ENCODE measurements at places on chromosomes 2 and 18.

GRCh38 chr2:58558881-58559280 lies 317.8 kb upstream of the FANCL start:
- no peak for DNase-seq

DNA sequence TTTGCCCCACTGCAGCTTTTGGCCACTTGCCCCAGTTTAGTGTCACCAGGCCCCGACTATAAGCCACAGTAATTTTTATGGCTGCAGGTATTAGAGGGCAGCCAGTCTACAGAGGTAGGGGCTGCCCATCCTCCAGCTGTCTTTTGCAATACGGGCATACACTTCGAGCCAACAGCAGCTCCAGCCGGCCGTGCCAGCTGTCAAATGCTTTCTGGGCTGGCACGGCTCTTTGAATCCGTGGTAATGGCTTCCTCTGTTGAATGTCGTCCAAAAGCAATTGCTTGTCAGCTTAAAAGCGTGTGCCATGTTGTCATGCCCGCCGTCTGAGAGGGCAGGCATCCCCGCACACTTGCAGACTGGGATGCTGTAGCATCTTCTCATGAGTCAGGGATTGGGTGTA lies 41.3 kb downstream of the BCL2L11 start:
- DNase-seq: no peak

DNA sequence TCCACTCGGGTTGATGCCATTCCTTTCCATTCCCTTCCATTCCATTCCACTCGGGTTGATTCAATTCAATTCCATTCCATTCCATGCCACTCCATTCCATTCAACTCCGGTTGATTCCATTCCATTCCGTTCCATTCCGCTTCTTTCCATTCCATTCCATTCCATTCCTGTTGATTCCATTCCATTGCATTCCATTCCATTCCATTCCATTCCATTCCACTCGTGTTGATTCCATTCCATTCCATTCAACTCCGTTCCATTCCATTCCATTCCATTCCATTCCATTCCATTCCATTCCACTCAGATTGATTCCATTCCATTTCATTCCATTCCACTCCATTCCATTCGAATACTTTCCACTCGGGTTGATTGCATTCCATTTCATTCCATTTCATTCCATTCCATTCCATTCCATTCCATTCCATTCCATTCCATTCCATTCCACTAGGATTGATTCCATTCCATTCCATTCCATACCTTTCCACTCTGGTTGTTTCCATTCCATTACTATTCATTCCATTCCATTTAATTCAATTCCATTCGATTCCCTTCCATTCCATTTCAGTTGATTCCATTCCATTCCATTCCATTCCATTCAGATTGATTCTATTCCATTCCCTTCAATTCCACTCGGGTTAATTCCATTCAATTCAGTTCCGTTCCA lies 1141.8 kb downstream of the RPIA start:
- DNase-seq: no peak

DNA sequence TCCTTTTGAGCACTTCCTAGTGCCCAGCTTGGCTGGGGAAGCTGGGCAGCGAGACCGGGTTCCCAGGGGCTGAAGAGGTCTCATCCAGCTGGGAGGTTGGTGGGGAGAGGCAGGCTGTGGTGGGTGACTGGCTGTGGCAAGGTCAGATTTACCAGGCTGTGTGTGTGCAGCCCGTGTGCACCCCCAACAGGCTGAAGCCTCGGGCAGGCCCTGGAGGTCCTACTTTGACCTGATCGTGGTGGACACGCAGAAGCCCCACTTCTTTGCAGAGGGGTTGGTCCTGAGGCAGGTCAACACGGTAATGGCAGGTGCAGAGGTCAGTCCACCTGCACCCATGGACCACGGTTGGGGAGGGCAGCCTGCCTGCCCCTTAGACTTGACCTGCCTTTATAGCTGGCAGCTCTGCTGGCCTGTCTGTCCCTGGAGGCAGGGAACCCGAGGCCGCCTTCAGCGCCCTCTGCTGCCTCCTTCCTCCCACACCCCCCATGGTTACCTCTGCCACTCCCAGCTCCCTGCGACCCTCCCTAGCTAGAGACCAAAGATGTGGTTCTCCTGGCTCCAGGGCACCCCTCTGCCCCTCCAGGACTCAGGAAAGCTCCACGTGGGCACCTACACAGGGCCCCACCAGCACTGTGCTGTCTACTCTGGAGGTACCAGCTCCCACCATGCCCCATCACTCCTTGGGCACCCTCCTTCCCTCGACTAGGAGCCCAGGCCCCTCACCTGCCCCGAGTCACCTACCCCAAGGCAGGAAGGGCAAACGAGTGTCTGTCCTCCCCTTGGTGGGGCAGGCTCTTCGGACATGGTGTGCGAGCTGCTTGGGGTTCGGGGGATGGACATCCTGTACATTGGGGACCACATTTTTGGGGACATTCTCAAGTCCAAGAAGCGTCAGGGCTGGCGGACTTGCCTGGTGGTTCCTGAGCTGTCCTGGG lies 4.0 kb downstream of the NT5DC4 start:
- DNase-seq: no peak

GRCh38 chr2:86335865-86336674 lies 1.4 kb downstream of the REEP1 start:
- DNase-seq: no peak

GRCh38 chr18:14015416-14015815 lies 100.1 kb upstream of the MC2R start:
- DNase-seq: no peak
